ENCODE measurements at places on chromosomes 7 and 10.

GRCh38 chr7:29763266-29763665 lies 43.0 kb upstream of the WIPF3 start:
- DNase-seq: no peak

- no peak for DNase-seq
Observed at GRCh38 chr7:124553502-124553901, 212.1 kb downstream of the GPR37 start.

- DNase-seq: no peak
Observed at GRCh38 chr7:95578299-95578855, 17.9 kb downstream of the PDK4 start.

DNA sequence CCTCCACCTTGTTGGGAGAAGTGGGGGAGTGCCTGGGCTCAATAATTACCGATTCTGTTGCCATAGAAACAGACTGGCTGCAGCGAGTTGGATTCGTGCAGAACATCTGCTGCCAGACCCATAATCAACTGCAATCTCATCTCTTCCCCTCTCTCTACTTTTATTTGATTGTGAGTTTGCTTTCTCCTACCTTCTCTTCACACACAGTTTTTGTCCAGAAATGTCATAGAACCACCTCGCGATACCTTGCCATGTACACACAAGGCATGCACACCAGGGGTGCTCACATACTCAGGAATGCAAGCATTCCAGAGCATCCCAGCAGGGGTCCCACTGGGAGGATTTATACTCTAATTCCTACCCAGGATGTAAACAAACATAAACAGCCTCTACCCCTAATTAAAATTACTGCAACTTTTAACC lies 262.2 kb upstream of the AOAH start:
- no peak for DNase-seq

GRCh38 chr10:100362570-100363496 lies 15.8 kb downstream of the SCD start:
- no peak for DNase-seq

GRCh38 chr7:30700941-30701340 lies 18.7 kb upstream of the CRHR2 start:
- DNase-seq: no peak

DNA sequence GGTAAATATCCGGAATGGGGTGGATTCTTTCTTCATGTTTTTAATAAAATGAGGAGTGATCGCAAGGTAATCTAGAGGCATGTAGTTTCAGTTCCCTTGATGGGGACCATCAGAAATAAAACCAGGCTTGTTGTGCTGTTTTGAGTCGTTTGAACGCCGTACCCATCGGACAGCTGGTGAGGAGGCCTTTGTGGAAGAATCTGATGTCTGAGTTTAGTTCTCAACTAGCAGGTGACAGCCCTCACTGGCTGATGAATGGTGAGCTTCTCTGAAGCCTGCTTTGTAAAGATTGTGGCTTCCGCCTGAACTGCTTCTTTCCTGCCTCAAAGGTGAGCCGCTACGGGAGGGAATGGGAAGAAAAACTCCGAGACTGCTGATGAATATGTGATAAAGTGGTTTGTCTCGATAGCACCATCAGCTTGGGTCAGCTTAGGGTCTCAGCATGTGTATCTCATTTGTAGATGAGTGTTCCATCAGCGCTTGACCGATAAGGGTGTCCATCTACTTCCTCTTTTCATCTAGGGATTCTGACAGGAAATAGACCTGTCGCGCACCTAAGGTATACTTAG lies 977 bp downstream of the TMEM248 start:
- DNase-seq: no peak

DNA sequence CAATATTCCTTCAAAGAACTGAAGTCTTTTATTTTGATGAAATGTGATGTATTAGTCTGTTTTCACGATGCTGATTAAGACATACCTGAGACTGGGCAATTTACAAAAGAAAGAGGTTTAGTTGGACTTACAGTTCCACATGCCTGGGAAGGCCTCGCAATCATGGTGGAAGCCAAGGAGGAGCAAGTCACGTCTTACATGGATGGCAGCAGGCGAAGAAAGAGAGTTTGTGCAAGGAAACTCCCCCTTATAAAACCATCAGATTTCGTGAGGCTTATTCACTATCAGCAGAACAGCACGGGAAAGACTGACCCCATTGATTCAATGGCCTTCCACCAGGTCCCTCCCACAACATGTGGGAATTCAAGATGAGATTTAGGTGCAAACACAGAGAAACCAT lies 750.3 kb upstream of the KCND2 start:
- DNase-seq: no peak

DNA sequence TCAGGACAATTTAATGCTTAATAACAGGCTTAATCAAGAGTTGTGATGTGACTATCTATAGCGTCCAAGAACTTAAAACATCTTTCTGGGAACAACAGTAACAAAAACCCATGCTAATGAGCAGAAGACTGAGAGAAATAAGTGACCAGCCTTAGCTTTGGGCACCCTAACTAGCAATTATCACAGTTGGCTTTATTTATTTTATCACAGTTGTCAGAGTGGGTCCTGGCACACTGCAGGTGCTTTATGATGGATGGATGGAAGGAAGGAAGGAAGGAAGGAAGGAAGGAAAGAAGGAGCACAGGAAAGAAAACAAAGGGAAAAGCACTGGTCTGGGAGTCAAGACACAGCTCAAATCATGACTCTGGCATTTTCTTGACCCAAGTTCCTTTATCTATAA lies 181.1 kb downstream of the SKAP2 start:
- no peak for DNase-seq

DNA sequence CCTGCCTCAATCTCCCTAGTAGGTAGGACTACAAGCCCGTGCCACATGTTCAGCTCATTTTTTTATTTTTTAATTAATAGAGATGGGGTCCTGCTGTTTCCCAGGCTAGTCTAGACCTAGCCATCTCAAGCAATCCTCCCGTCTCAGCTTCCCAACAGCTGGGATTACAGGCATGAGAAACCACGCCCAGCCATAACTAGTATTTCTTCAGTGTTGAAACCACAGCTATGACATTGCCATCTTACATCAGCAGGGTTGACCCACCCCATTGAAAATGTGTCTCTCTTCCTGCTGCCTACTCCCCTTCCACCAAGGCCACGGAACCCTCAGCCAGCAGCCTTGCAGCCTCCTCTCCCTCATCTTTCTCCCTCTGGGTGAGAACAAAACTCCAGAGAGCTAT lies 62.1 kb upstream of the ZNF746 start:
- no peak for DNase-seq

GRCh38 chr10:91761721-91762120 lies 36.5 kb upstream of the TNKS2 start:
- DNase-seq: no peak

- no peak for DNase-seq
Observed at GRCh38 chr10:61692447-61693010, 29.8 kb downstream of the CABCOCO1 start.

DNA sequence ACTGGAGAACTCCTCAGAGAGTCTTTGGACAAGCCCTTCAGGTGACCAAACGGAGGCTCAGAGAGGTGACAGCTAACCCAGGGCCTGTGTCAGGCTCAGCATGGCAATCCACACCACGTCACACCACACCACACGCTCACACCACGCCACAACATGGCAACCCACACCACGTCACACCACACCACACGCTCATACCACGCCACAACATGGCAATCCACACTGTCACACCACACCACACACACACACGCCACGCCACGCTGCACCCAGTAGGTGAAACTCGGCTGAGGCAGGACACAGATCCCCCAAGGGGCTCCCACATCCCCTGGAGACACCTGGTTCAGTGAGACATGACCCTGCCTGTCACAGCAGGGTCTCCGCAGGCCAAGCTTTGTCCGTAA lies 107.3 kb downstream of the PDGFA start:
- DNase-seq: no peak

GRCh38 chr7:116354171-116354545 lies 143.8 kb downstream of the TES start:
- no peak for DNase-seq

DNA sequence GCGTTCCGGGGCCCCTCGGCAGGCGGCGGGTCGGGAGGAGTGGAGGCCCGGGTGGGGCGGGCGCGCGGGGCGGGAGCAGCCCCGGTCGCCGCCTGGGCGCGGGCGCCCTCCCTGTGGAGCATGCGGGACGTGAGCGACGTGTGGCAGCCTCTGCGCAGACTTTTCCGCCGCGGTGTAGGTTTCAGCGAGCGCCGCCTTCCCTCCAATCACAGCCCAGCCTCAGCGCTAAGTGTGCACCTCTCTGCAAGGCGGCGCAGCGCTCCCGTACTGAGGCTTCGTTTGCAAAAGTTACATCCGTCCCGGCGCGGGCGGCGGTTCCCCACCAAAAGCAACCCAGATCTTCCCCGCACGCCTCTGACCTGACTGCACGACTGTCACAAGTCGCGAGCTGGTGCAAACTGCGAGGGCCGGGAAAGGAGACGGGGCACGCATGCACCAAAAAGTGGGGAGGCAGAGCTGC lies 1.2 kb upstream of the PFKFB3 start:
- peak; percentile 32 for DNase-seq

- DNase-seq: no peak
Observed at GRCh38 chr7:40822861-40823260, 688.1 kb downstream of the SUGCT start.

DNA sequence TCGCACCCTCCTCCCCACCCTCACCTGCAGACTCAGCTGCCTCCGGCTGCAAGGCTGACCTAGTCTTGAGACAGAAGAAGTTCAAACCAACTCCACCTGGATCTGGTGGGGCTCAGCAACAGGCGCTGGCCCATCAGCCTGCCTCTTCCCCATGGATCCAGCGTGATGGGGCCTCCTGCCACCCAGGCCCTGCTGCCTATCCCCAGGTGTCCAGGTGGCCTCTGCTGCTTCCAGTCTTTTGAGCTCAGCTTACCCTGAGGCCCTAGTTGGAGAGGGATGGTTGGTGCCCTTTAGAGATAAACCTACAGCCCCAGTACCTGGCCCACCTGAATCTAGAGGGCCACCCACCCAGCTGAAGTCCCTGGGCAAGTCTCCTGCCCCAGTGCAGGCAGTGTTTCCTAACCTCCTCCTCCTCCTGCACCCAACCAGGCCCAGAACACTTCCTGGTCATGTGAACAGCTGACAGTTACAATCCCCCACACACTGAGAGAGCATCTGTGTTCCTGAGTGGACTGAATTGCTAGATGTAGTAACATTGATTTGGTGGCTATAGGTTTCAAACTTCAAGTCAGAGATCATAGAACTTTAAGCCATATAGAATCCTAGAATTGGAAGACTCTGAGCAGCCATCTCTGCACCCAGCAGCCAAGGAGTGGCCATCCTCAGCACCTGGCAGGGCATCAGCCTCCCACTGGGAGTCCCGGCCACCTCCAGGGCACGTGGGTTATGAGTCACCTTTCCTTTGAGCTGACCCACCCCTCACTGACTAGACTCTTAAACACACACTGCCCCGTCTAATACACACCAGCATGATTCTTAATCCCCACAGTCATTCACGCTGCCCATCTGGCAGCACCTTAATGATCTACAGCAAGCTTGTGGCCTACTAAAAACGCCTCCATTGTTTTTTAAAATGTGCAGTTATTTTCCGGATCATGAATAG lies 51.9 kb downstream of the ALOX5 start:
- DNase-seq: no peak

- no peak for DNase-seq
Observed at GRCh38 chr10:107081644-107082043, 82.9 kb downstream of the SORCS1 start.

DNA sequence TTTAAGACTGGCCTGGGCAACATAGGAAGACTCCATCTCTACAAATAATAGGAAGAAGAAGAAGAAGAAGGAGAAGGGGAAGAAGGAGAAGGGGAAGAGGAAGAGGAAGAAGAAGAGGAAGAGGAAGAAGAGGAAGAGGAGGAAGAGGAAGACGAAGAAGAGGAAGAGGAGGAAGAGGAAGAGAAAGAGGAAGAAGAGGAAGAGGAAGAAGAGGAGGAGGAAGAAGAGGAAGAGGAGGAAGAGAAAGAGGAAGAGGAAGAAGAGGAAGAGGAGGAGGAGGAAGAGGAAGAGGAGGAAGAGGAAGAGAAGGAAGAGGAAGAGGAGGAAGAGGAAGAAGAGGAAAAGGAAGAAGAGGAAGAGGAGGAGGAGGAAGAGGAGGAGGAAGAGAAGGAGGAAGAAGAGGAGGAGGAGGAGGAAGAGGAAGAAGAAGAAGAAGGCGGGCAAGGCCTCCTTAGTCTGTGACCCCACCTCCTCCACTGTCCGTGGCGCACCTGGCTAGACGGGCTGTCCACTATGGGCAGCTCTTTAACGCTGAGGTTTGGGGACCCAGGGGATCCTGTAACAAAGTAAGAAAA lies 28.8 kb upstream of the ZFAND2A start:
- DNase-seq: no peak

DNA sequence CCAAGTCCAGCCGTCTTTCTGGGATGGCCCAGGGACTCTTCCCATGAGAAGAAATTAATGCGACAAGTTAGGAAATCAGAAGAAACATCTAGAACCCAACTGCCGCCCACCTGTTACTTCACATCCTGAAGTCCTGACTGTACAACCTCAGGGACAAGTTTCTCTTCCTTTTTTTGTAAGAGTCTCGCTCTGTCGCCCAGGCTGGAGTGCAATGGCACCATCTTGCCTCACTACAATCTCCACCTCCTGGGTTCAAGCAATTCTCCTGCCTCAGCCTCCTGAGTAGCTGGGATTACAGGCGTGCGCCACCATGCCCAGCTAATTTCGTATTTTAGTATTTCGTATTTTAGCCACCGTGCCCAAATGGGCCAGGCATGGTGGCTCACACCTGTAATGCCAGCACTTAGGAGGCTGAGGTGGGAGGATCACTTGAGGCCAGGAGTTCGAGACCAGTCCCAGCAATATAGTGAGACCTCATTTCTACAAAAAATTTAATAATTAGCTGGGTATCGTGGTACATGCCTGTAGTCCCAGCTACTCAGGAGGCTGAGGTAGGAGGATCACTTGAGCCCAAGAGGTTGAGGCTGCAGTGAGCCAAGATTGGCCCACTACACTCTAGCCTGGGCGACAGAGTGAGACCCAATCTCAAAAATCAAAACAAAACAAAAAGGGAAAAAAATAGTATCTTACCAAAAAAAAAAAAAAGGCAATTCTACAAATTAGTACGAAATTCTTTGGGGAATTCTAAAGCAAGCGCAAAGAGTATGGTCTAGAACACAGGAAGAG lies 20.8 kb downstream of the LAT2 start:
- DNase-seq: no peak

DNA sequence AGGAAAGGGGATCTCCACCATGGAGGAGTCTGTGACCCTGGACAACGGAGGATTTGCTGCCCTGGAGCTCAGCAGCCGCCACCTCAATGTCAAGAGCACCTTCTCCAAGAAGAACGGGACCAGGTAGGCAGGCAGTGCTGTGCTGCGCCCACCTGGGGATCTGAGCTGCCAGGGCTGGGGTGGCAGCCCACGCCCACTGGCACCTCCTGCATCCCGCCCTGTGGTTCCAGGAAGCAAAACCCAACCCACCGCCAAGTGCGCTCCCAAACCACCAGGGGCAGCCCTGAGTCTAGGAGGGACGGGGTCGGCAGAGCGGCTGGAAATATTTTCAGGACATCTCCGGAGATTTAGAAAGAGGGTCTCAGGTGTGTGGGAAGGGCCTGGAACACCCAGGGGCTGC lies 440.3 kb upstream of the FOXK1 start:
- DNase-seq: no peak
